ENCODE measurements at places on chromosomes 2 and 18.

DNA sequence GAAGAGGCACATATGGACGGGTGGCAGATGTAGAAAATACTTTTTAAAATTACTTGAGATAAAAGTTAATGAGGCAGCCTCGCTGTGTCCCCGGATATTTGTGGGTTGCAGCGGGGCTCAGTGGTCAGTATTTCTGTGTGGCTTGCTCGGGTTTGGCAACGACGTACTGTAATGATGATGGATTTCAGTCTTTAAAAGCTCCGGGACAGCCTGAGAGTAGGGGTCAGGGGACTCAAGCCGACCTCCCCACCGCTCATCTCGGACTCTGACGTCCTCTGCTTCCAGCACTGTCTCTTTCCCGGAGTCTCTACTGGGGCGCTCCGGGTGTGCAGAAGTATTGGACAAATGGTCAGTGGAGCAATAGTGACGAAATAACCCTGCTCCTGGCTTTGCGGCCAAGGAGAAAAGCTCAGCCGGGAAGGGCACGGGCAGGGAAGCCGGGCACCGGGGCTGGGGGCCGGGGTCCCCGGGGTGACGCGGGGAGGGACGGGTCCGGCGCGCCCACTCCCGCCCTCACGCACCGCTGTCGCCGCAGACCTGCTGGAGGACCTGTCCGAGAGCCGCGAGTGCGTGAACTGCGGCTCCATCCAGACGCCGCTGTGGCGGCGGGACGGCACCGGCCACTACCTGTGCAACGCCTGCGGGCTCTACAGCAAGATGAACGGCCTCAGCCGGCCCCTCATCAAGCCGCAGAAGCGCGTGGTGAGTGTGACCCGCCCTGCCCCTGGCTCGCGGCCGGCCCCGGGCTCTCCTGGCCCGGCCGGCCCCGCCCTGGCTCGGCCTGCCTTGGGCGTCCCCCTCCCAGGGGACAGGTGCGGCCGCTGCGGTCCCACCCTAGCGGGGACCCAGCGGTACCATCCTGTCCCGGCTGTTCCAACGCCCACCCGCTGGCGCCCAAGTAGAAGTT, 7.3 kb downstream of the GATA6 start:
- DNase-seq, result no peak

DNA sequence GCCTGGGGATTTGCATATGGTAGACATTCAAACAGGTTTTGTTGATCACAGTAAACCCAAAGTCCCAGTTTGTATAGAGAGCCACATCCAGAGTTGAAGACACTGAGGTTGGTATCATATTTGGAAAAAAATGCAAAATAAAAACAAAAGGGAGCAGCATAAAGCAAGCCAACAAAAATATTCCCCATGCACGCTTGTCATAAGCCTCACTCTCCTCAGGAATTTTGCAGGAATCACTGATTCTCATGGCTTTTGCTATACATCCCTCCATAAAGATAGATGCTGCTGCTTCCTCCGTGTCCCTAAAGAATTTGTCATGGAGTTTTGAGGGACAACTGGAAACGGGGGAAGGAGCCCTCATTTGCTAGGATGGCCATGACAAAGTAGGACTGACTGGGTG, 108.8 kb upstream of the TCF4 start:
- no peak for DNase-seq

GRCh38 chr2:37588316-37588777, 83.1 kb downstream of the CDC42EP3 start:
- no peak for DNase-seq

GRCh38 chr2:174365571-174365970, 30.0 kb upstream of the SCRN3 start:
- DNase-seq, result no peak

DNA sequence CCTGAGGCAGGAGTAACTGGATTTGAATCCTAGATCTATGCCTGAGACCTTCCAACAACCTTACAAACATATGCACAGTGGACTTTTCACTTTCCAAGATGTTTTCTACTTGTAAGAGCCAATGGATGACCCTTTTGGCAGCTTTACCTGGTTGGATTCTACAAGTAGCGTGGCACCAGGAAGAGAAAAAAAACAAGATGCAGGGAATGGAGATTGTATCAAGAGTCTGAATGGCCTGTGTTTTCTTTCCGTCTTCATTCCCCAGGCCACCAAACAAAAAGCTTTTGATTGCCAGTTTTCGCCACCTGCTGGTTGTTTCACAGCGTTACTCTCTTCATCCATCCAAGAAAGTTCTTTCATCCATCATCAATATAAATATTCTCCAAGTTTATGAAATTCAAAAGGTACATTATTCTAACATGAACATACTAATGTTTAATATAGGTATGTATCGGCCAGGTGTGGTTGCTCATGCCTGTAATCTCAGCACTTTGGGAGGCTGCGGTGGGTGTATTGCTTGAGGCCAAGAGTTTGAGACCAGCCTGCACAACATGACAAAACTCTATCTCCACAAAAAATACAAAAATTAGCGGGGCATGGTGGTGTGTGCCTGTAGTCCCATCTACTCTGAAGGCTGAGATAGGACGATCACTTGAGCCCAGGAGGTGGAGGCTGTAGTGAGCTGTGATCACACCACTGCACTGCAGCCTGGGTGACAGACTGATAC, 3.5 kb upstream of the BCL2 start:
- peak; percentile 60 for DNase-seq

DNA sequence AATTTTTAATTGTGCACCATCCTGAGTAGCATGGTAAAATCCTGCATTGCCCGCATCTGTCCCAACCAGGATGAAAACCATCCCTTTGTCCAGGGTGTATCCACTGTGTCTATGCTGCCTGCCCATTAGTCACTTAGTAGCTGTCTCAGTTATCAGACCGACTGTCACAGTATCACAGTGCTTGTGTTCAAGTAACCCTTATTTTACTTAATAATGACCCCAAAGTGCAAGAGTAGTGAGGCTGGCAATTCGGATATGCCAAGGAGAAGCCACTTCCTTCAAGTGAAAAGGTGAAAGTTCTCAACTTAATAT, 8.8 kb downstream of the ITSN2 start:
- no peak for DNase-seq

GRCh38 chr2:241211276-241211675, 22.8 kb downstream of the ANO7 start:
- DNase-seq, result no peak

- no peak for DNase-seq
Observed at GRCh38 chr2:242041816-242042215, 172.3 kb downstream of the RTP5 start.

GRCh38 chr18:56795381-56795780, 144.2 kb downstream of the WDR7 start:
- peak; percentile 11 for DNase-seq

GRCh38 chr2:8719528-8719927, 37.7 kb downstream of the ID2 start:
- no peak for DNase-seq

DNA sequence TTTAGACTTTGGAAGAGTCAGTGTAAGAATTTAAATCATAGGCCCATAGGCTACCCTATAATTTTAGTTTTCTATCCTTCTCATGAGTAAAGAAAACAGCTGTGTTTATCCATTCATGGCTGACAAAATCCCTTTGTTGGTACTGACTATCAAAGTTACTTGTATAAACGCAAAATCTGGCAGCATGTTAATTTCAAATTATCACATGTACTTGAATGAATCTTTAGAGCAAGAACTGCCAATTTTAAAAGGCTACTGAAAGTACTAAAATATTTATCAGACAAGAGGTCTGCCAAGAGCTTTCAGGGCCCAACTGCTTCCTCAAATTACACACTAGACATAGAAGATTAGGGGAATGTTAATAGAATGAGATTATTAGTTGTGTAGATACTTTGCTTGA, 66.6 kb downstream of the MYL12B start:
- DNase-seq, result no peak

GRCh38 chr2:232405943-232406510, 617 bp upstream of the ALPG start:
- no peak for DNase-seq

- DNase-seq, result no peak
Observed at GRCh38 chr2:140895378-140895777, 1235.4 kb downstream of the LRP1B start.

DNA sequence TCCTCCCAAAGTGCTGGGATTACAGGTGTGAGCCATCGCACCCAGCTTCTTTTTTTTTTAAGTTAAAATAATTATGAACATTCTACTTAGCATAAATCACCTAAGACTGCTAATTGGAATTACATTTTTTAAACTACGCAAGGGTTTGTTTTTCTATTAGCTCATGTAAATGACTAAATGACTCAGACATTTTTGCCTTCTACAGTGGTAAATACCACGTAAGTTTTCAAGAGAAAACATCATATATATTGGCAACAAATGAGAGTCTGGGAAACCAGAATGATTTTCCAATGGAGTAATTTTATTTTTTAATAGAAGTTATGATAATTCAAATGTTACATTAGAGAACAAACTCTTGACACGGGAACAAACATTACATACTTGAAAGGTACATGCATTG, 259.0 kb downstream of the ZNF385B start:
- no peak for DNase-seq

- no peak for DNase-seq
Observed at GRCh38 chr18:6255116-6255705, 159.5 kb downstream of the L3MBTL4 start.

GRCh38 chr2:178514664-178515063, 34.4 kb downstream of the PLEKHA3 start:
- DNase-seq, result peak; percentile 11

- peak; percentile 47 for DNase-seq
Observed at GRCh38 chr2:173963323-173963816, 1.8 kb downstream of the SP3 start.

DNA sequence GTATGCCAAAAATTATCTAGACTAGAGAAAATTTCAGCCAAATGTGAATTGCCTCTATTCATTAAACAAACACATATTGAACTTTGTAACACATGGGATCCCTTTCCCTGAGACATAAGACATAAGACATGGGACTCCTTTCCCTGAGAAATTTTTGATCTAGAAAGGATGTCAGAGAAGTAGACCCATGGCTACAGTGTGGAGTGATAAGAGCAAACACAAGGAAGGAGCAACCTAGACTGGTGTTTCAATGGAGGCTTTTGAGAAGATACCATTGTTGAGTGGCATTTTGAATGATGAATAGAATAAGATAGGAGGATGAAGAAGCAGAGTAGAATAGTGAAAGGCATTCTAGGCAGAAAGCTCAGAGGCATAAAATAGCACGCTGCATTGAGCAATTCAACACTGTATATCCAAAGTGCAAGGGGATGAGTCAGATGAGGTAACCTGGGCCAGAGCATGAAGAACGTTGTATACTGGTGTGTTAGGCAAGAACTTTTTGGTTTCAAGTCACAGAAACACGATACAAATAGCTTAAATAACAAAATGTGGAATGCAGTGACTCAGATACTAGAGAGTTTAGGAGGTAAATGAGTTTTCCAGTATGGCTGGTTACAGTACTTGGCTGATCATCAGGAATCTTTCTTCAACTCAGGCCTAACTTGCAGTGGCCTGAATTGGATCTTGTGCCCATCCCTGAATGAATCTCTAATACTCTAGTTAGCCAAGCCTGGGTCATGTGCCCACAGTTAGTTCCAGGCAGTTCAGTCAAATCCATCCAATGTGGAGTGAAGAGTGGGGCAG, 129.8 kb upstream of the TANK start:
- DNase-seq, result peak; percentile 91

GRCh38 chr2:2107141-2107540, 223.9 kb downstream of the MYT1L start:
- no peak for DNase-seq

GRCh38 chr2:158042666-158043065, 59.0 kb upstream of the UPP2 start:
- DNase-seq, result no peak

DNA sequence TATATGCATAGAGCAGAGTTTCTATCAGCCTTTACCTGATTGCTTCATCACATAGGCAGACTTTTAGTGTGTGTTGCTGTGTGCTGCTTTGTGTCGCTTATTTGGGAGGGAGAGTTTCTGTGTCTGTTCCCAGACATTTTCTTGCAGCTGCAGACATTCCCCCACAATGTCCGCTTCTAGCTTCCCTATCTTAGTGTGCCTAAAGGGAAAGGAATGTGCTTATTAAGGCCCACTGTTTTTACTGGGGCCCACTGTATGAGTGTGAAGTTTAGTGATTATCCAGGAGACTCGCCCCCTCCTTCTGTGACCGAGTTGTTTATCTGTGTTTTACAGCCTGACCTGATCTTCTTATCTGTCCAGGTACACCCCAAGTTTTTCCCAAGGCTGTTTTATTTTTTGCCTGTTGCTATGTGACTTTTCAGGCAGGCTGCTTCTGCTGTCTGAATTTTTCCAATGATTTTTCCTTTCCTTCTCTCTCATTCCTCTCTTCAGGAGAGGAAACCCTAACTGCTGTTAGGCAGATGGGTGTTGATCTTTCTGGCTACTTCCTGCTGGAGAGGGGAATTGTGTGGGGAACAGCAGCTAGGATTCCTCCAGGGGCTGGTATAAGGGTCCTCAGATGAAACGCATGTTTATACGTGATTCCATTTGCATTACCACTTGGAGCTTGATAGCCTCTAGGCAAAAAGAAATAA, 47.6 kb downstream of the STK17B start:
- DNase-seq, result no peak

- no peak for DNase-seq
Observed at GRCh38 chr2:119650206-119650605, 28.8 kb upstream of the TMEM177 start.

- DNase-seq, result no peak
Observed at GRCh38 chr2:9291331-9291730, 84.7 kb downstream of the ASAP2 start.

- DNase-seq, result no peak
Observed at GRCh38 chr2:160700021-160700814, 206.6 kb upstream of the RBMS1 start.

DNA sequence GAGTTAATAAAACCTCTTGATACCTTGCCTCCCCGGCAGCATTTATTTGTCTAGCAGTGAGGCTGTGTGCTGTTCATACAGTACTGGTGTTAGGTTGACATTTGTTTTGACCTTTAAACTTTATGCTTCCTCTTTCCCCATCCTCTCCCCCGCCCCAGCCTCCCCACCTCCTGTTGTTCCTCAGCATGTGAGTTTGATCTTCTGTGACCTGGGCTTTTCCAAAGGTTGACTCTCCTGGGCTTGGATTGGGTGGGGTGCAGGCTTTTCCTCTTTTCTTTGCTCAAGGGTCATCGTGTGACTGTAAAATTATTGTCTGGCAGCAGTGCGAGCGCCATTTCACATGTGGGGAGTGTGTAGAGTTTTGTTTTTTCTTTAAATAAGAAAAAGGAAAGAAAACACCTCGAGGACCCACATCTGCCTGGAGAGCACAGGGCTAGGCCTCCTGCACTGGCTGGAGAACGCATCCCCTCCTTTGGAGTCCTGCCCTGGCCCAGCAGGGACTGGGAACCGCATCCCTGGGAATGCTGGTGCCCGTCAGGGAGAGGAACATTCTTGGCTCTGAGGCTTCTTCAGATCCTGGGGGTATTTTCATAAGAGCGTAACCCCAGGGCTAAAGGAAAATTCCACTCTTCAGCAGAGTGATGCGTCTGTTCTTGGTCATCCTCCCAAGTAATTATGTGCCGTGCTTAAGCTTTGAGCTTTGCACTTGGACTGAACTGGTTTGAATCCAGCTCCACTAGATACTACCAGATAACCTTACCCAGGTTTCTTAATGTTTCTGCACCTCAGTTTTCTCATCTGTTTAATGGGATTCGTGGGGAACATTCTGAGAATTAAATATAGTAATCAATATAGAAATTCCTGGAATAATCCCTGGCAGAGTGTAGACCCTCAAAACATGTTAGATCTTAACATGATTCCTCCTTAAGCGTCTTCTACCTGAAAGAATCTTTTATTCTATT, 91.5 kb downstream of the SETBP1 start:
- no peak for DNase-seq

GRCh38 chr2:129806990-129807389, 172.5 kb upstream of the RAB6C start:
- DNase-seq, result no peak

- DNase-seq, result no peak
Observed at GRCh38 chr18:35028536-35028935, 12.7 kb upstream of the MAPRE2 start.

Data from HFF-Myc (cell line).